ENCODE measurements at places on chromosomes 12 and 14.

DNA sequence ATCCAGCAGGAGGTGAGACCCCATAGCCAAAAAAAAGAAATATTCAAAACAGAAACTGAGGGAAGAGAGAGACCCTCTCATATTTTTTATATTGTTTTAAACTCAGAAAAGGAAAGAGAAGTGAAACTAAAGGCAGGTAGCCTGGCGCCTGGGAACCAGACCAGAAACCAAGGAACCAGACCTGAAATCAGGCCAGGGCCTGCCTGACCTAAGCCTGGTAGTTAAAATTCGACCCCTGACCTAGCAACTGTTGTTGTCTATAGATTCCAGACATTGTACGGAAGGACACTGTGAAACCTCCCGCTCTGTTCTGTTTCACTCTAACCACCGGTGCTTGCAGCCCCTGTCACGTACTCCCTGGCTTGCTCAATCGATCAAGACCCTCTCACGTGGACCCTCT lies 38.5 kb upstream of the CD163 start:
- no peak for DNase-seq

DNA sequence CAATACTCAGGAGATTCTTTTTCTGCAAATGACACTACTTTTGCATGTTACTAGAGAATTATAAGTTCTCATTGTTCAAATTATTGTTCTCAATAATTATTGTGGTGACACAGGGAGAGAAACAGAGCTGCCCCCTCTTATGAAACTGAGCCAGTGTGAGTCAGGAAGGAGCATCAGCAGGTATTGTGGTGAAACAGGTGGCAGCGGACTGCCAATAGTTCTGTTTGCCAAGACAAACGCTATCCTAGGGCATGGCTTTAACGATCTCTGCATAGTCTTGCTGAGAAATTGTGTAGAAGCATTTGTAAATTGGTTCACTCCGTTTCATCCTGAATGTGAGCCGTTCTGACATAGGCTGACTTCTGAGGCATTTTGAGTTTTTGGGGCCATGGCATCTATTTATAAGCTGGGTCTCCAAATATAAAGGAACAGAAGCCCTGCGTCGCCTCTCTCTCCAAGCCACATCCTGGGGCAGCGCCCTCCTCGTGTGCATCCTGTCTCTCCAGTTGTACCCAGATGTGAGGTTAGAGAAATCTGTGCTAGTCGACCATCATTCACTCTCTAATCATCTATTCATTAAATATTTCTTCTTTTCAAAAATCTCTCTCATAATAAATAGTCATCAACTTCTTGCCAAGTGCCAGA lies 15.8 kb upstream of the PPP4R4 start:
- no peak for DNase-seq

GRCh38 chr14:78758333-78758732 lies 588.2 kb downstream of the NRXN3 start:
- no peak for DNase-seq

- DNase-seq: no peak
Observed at GRCh38 chr12:125064492-125064891, 743 bp upstream of the AACS start.

DNA sequence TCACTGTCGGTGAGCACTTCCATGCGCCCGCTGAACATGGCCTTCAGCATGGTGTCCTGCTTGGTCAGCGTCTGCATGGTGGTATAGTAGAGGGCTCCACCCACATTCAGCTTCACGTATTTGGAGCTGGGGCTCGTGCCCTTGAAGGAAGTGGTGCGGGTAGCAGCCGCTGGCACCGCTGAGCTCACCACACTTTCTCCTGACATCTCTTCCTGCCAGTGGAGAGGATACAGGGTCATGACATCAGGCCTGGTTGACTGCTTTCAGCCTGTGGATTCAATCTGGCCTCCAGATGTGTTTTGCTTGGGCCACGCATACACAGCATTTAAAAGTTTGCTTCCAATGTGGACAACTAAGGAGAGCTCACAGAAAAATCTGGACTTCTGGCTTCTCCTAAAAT lies 7.6 kb downstream of the KCTD10 start:
- DNase-seq: no peak

DNA sequence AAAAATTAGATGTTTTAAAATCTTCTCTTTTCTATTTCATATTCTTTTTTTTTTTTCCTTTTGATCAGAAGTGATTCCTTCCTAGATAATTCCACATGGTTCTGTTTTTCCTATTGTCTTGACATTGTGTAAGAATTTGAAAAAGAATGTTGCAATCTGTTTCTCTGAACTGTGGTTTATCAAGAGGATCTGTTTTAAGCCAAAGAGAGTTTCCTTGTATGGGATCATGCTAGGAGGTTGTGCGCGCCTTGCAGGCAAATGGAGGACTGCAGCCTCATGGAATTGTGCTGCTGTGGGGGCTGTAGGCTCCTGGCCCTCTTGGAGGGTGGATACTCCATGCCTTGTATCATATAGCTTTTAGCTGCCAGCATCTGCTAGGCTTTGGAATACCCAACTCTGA lies 43.3 kb upstream of the MBIP start:
- no peak for DNase-seq

- DNase-seq: no peak
Observed at GRCh38 chr14:60003991-60004390, 84.0 kb downstream of the LRRC9 start.

DNA sequence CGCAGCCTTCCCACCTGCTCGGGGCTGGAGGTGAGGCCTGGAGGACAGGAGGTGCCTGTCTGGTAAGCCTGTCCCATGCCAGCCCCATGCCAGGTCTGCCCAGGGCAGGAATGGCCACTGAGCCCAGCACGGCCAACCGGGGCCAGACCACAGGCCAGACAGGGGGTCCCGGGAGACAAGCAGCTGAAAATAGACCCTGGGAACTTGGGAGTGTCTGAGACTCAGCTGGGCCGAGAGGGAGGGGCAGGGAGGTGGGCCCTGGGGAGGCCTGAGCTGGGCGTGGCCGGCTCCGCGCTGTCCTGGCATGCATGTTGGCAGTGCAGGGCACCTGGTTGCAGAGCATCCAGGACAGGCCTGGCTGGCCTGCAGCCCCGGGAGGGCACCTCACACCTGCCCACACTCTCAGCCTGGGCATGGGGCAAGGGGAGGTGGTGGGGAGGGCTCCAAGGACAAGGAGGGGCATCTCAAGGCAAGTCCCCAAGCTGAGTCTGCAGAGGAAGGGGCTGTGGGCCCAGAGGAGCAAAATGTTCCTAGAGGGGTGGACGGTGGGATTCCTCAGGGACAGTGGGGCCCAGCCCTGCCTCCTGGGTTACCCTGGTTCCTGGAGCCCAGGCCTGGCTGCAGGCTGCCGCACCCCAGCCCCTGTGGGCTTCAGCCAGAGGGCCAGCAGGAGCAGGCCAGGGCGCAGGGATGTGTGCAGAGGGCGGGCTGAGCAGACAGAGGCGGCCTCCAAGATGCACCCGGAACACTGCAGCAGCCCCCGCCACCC lies 3.2 kb upstream of the CRIP1 start:
- no peak for DNase-seq

- no peak for DNase-seq
Observed at GRCh38 chr12:52197371-52198231, 5.8 kb upstream of the KRT80 start.

DNA sequence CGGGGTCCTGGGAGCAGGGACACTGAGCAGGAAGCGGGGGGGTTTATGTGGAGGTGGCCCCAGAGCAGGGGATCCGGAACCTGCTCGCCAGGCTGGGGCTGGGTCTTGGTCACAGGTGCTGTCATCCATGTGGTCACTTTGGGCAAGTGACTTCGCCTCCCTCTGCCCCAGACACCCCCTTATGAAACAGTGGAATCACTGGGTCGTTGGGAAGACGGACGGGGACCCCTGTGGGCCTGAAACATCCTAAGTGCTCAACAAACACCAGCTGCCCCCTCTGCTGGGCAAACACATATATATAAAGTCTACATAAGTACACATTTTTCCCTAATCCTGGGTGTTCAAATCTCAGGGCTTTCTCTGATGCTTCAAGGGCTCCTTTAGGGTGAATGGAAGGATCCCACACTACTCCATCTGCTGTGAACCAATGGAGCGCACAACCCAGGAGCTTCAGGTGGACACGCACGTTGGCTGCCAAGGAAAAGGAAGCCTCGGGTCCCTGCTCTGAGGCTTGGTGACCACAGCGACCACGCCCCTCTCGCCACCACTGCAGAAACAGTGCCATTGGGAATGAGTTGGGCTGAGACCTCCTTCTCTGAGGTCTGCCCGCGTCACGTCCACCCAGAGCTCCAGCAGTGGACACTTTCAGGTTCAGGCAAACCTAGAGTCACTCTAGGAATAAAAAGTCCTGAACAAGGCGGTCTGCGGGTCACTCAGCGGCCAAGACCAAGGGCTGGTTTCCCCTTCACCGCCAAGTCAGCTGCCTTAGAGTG lies 54.6 kb downstream of the CDC42BPB start:
- peak; percentile 53 for DNase-seq

DNA sequence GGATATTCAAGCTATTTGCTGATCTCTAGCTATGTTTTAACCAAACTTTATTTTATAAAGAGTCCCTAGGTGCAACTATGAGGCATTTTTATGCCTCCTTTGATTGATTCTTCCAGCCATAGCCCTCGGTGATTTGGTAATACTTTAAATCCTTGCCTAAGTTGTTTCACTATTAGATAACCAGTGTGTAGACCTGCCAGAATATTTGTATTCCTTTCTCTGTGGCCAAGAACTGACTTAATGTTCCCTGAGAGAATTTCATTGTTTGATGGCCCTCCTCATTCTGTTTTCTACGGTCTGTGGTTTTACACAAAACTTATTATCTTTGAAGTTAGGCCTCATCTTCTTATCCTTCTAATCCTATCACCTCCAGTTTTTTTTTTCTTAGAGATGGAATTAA lies 109.7 kb upstream of the MDGA2 start:
- DNase-seq: no peak

DNA sequence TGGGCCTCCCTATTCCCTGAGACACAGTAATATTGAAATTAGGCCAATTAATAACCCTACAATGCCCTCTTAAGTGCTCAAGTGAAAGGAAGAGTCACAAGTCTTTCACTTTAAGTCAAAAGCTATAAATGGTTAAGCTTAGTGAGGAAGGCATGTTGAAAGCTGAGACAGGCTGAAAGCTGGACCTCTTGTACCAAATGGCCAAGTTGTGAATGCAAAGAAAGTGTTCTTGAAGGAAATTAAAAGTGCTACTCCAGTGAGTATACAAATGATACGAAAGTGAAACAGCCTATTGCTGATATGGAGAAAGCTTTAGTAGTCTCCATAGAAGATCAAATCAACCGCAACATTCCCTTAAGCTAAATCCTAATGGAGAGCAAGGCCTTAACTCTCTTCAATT lies 140.8 kb downstream of the PTCSC3 start:
- no peak for DNase-seq

GRCh38 chr12:100020370-100020769 lies 35.6 kb upstream of the ANKS1B start:
- DNase-seq: no peak

DNA sequence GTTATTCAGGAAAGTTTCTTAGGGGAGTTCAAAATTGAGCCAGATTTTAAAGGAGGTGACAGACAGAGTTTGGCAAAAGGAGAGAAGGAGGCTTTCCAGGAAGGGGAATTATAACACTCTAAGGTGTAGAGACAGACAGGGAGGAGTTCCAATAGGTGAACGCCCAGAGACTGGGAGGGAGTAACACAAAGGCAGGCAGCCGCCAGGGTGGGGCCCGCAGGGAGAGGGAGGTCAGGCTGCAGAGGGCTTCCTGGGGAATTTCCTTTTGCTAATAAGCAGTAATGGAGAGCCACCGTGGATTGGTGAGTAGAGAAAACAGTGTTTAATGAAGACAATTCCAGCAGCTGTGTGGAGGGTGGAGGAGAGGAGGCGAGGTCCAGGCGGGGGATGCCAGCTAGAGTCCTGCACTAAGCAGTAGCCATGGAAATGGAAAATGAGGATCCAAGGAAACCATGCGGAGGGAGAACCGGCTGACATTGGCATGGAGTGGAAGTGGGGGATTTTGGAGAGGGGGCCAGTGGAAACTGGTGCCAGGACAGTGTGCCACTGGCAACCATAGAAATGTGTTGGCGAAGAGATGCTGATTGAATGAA lies 22.2 kb downstream of the GRIN2B start:
- no peak for DNase-seq

GRCh38 chr12:50070314-50071060 lies 13.1 kb downstream of the ASIC1 start:
- peak; percentile 89 for DNase-seq

- no peak for DNase-seq
Observed at GRCh38 chr12:68158432-68158831, 1.1 kb downstream of the IFNG start.

DNA sequence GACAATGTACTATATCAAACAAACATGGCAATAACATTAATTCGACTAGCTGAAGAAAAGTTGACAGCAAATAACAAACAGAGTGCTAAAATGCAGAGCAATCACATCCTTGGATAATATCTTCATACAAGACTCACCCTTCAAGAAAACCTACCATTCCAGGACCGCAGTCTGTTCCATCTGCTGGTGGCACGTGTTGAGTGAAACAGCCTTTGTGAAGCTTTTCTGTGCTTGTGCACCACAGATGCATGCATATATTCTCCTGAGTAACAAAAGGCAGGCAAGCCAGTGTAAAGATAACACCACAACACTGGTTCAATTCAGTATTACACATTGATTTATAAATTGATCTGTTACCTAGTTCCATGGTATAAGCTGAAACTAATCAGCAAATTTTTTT lies 89.3 kb downstream of the ADAMTS20 start:
- no peak for DNase-seq

DNA sequence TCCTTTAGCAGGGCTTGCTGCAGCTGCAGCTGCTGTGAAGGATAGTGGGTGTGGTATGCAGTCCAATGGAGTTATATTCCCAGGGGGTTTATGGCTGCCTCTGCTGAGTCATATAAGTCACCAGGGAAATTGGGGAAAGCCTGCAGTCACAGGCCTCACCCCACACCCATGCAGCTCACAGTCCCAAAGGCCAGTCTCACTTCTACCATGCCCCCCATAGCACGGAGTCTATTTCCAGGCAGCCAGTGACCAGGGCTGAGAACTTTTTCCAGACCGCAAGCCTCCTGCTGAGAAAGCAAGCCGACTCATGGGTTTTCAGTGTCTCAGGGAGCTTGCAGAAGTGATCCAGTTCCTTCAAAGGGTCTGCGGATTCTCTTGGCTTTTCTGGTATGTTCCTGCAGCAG lies 322.4 kb upstream of the CLEC14A start:
- DNase-seq: no peak

GRCh38 chr12:123861392-123861791 lies 99.3 kb downstream of the DNAH10 start:
- DNase-seq: no peak

DNA sequence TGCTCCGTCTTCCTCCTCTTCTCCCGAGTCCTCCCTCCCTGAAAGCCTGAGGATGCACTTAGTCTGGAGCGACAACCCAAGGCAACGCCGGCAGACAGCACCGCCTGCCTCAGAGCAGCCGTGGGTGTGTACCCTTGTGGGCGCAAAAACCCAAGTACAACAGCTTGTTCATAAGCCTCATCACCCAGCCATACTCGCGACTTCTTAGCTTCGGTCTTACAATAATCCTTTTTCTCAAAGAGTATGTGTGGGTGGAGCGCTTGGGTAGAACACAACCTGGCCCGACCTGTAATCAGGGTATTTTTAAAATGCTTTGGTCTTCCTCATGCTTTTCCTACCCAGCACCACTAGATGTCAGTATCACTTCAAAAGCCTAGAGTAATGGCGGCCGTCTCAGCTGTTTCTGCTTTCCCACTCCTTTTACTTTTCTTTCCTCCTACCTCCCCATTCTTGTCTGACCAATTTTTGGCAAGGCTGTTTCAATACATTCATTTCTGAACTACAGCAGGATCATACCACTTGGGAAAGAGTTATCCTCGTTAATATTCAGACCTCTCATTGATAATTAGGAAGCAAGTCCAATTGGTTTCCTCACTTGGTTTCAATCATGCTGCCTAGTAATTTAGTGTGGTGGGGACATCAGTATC lies 198.9 kb downstream of the EPS8 start:
- no peak for DNase-seq

GRCh38 chr14:32304296-32304695 lies 24.8 kb upstream of the AKAP6 start:
- DNase-seq: no peak

All from suprapubic skin (tissue), 4 donors.